ENCODE measurements at places on chromosomes 13 and 19.

DNA sequence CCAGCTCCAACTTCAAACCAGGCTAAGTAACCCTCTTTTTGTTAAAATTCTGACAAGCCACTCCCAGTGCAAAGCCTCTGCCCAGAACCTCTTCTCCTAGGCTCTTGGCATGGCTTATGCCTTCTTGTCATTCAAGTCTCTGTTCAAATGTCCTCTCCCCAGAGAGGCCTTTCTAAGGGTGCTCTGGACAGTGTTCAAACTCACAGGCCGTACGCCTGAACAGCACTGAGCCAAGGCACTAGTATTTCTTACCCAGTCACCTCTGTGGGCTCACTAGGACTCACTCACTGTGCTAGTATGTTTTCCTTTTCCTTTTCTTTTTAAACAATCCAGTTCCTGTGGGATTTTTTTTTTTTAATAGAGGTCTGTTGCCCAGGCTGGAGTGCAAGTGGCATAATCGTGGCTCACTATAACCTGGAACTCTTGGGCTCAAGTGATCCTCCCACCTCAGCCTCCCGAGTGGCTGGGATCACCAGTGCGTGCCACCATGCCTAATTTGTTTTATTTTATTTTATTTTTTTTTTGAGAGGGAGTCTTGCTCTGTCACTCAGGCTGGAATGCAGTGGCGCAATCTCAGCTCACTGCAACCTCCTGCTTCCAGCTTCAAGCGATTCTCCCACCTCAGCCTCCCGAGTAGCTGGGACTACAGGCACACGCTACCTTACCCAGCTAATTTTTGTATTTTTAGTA, 2.3 kb upstream of the ASF1B start:
- no peak for DNase-seq

GRCh38 chr19:4877753-4878490, 10.5 kb upstream of the PLIN3 start:
- DNase-seq = no peak

- DNase-seq = no peak
Measured at GRCh38 chr19:47232422-47233211, 1.6 kb upstream of the BBC3 start.

DNA sequence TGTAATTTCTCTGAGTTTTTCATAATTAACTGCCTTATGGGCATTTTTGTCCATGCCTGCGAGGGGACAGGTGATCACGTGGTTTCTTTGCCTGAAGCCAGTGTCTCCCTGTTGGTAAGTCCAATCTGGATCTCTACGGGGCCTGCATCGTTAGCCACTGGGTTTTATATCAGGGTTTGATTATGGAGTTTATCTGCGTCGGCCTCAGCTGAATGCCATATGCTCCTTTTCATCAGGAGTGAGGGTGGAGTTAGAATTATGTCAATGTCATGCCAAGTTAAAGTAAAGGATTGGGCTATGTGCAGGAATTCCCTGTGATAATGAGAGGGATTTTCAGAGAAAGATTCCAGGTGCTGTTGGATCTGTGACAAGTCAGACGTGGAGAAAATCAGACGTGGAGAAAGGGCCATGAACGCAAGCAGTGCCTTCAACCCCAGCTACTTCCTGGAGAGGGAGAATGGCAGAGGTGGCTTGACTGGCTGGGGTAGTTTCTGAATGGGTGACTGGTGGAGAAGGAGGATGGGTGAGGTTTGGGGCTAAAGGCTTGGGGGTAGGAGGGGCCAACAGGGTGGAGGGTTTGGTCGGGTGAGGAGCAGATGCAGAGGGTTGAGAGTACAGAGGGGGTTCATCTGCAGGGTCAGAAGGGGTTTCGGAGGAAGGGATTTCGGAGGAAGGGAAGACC, 24.3 kb downstream of the TMEM255B start:
- DNase-seq = no peak

- DNase-seq = no peak
Measured at GRCh38 chr13:112802802-112803195, 113.0 kb downstream of the ATP11A start.

- no peak for DNase-seq
Measured at GRCh38 chr19:13573056-13573667, 66.9 kb upstream of the CACNA1A start.

GRCh38 chr13:38680912-38681311, 6.0 kb upstream of the FREM2 start:
- no peak for DNase-seq

GRCh38 chr19:246551-246950, 44.7 kb downstream of the PLPP2 start:
- no peak for DNase-seq

DNA sequence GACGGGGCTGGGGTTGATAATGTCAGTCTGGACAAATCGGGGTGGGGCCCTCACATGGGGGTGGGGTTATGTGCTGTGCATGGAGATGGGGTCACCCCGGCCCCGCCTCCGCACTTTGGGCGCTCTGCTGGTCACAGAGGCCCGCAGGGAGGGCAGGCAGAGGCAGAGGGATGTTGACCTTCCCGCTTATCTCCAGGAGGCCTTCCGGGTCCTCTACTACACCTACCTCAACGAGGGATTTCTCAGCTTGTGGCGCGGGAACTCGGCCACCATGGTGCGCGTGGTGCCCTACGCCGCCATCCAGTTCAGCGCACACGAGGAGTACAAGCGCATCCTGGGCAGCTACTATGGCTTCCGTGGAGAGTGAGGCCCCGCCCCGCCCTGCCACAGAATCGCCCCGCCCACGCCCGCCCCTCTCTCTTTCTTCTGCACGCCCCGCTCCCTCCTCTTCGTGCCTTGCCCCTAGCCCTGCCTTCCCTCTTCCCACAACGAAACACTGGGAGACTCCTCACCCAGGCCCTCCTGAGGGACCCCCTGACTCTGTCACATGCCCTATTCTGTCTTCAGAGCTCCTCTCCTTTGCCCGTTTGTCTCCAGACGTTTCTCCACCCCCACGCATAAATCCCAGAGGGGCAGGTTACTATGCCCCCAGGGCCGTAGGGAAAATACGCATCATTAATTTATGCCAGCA, 32.8 kb downstream of the TMEM161A start:
- DNase-seq = no peak

GRCh38 chr13:30900952-30901749, 4.9 kb upstream of the MEDAG start:
- DNase-seq = no peak

DNA sequence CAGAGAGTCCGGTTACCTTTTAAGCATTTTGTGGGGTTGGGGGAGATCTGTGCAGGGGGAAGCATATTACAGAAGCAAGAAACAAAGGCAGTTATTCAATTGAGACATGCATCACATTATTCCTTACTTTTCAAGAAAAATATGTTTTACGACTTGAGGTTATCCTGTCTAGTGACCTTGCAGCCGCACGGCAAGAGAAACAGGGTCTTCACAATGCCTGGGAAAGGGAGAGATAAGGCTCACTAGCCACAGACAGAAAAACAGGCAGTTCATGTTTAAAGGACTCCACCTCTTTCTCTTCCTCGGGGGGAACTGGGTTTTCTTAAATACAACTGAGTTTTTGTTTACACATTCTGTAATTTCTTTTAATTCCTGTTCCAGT, 536 bp upstream of the NCR1 start:
- DNase-seq = no peak

- no peak for DNase-seq
Measured at GRCh38 chr19:7476777-7477494, 11.9 kb downstream of the PEX11G start.

DNA sequence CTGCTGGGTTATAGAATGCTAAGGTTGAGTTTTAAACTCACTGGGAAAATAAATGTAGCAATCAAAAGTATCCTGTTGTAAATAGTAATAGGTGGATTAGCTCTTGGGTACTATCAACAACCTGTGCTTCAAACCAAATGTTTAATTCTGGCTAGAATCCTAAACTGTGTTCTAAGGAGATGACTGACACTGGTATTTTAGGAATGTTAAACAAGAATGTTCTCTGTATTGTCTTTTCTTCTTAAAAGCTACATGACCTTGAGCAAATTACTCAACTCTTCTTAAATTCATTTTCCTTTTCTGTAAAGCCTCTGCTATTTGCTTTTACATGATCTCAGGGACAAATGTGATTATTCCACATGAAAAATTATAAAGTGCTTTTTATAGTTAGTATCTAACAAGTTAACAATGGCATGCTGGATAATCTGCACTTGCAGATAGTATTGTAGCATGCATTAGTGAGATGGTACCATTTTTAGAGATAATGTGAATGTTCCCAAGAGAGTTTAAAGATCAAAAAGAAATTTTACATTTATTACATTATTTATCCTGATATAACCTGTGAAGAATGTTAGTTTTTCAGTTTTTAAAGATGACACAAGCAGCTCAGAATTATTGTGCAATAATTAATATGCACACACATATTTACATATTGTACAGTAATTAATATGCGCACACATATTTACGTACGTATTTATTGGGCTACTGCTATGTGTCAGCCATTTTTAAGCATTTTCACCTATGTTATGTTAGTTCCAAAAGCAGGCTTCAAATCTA, 13.6 kb upstream of the EPSTI1 start:
- DNase-seq = no peak

DNA sequence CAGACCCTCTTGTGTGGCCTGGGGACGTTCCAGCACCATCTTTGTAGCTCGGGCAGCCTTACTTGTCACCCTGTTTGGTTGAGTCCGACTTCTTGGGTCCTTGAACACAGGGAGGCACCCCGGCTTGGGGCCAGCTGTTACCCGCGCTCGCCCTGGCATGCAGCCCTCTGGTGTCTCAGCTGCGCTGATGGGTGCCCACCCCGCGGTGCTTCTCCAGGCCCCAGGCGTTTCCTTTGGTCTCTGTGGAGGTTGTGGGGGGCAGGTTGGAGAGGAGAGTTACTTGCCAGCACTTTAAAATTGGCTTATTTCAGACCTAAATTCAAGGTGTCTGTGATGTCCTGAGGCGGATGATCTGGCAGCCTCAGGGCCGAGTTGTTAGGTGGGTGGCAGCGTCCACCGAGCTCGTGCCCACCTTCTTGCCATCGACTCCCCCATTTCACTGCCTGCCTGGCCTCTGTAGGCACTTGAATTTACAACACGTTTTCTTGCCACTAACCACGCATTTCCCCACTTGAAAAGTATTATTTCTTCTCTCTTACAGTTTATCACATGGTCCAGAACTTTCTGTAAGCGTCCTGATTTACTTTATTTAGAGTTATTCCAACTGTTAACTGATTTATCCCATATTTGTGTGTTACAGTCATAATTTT, 16.9 kb downstream of the UBAC2 start:
- DNase-seq = no peak

GRCh38 chr13:59409211-59409610, 754.5 kb downstream of the DIAPH3 start:
- no peak for DNase-seq

DNA sequence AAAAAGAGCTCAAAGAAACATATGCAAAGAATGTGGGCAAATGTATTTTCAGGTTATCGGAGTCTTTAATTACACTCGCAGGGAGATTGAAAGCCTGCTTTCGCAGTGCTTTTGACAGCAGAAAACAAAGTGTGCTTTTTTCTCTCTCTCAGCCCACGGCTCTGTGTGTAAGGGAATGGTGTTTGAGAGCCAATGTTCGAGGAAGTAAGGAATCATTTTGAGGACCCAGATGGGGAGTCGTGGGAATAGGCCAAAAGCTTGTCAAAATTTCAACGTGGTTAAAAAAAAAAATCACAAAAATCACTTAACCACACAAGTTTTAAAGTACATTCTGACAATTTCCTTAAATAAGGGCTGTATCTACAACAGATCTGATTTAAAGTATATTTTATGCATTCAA, 197.1 kb upstream of the IRS2 start:
- no peak for DNase-seq

GRCh38 chr13:36550177-36550576, 117.9 kb downstream of the CCNA1 start:
- DNase-seq = no peak
